Purkinje cell (primary cell): ENCODE measurements at places on chromosomes 5 and 9. TPM values are rescaled to one million over a fixed set of nuclear protein-coding genes. Genes with fewer than 3 reads are reported as not detected.

Gene IFNA13
- polyA plus RNA-seq = not detected in 2 replicates

Gene ROR2
- polyA plus RNA-seq = not detected in 2 replicates

Gene FGF18
- not detected in 2 replicates for polyA plus RNA-seq

Gene PHF24
- polyA plus RNA-seq = 2.3 and 10.5 TPM in 2 replicates

Gene ELAVL2
- polyA plus RNA-seq = 1.5 and 14.0 TPM in 2 replicates

Gene SPATA6L
- polyA plus RNA-seq = 0.65 and 3.5 TPM in 2 replicates

Gene CDKN2AIPNL
- 17.1 and 28.7 TPM in 2 replicates for polyA plus RNA-seq

Gene BTNL8
- not detected in 2 replicates for polyA plus RNA-seq

Gene MPDZ
- 18.4 and 21.8 TPM in 2 replicates for polyA plus RNA-seq

Gene FBP1
- 0.59 TPM in 1 of 2 replicates, not detected in the other for polyA plus RNA-seq

Gene DPH7
- polyA plus RNA-seq = 2.9 and 3.4 TPM in 2 replicates

Gene CORO2A
- 0.55 TPM in 1 of 2 replicates, not detected in the other for polyA plus RNA-seq

Gene AQP3
- polyA plus RNA-seq = 3.4 and 4.7 TPM in 2 replicates

Gene DDX4
- polyA plus RNA-seq = not detected in 2 replicates

Gene LRRC19
- polyA plus RNA-seq = 0.30 TPM in 1 of 2 replicates, not detected in the other

Gene TMEM174
- polyA plus RNA-seq = not detected in 2 replicates

Gene FAM153A
- polyA plus RNA-seq = 3.1 and 8.3 TPM in 2 replicates

Gene SOHLH1
- polyA plus RNA-seq = 1.4 TPM in 1 of 2 replicates, not detected in the other

Gene AGXT2
- not detected in 2 replicates for polyA plus RNA-seq

Gene FAM163B
- polyA plus RNA-seq = not detected in 2 replicates

Gene ACER2
- not detected in 2 replicates for polyA plus RNA-seq

Gene PIP5KL1
- polyA plus RNA-seq = not detected in 2 replicates

Gene SHOC1
- polyA plus RNA-seq = 0.62 and 0.76 TPM in 2 replicates

Gene SPTLC1
- polyA plus RNA-seq = 93.4 and 94.4 TPM in 2 replicates

Gene GDNF
- polyA plus RNA-seq = not detected in 2 replicates

Gene NEUROG1
- polyA plus RNA-seq = not detected in 2 replicates

Gene INSL4
- not detected in 2 replicates for polyA plus RNA-seq

Gene LRRC14B
- polyA plus RNA-seq = not detected in 2 replicates

Gene CXCL14
- polyA plus RNA-seq = 0.27 and 0.39 TPM in 2 replicates

Gene PCDHGB7
- polyA plus RNA-seq = 0.35 TPM in 1 of 2 replicates, not detected in the other

Gene PITX1
- polyA plus RNA-seq = not detected in 2 replicates

Gene GPR21
- polyA plus RNA-seq = 2.5 TPM in 1 of 2 replicates, not detected in the other

Gene PCDHGA9
- polyA plus RNA-seq = 1.1 and 1.9 TPM in 2 replicates

Gene LCN1
- not detected in 2 replicates for polyA plus RNA-seq

Gene MINAR2
- not detected in 2 replicates for polyA plus RNA-seq

Gene ADRB2
- not detected in 2 replicates for polyA plus RNA-seq

Gene ENTPD8
- not detected in 2 replicates for polyA plus RNA-seq

Gene DDX41
- 31.1 and 33.8 TPM in 2 replicates for polyA plus RNA-seq

Gene CTNND2
- polyA plus RNA-seq = 28.0 and 35.0 TPM in 2 replicates

Gene CBY3
- not detected in 2 replicates for polyA plus RNA-seq

Gene XPA
- 20.1 and 24.4 TPM in 2 replicates for polyA plus RNA-seq

Gene AGGF1
- 30.4 and 32.4 TPM in 2 replicates for polyA plus RNA-seq

Gene PCDHAC2
- 22.6 and 36.9 TPM in 2 replicates for polyA plus RNA-seq

Gene CRHBP
- 9.1 TPM in 1 of 2 replicates, not detected in the other for polyA plus RNA-seq

Gene AK1
- 86.9 and 113 TPM in 2 replicates for polyA plus RNA-seq

Gene ZFP2
- 0.71 and 4.6 TPM in 2 replicates for polyA plus RNA-seq

Gene CCDC171
- 2.3 and 4.4 TPM in 2 replicates for polyA plus RNA-seq

Gene CCNO
- polyA plus RNA-seq = 1.1 and 3.0 TPM in 2 replicates

Gene HRH2
- 8.8 and 11.5 TPM in 2 replicates for polyA plus RNA-seq

Gene FAM221B
- polyA plus RNA-seq = not detected in 2 replicates

Gene TPRN
- polyA plus RNA-seq = 0.44 and 0.99 TPM in 2 replicates

Gene NMUR2
- polyA plus RNA-seq = 1.6 TPM in 1 of 2 replicates, not detected in the other
